Hematopoietic multipotent progenitor cell treated with erythropoietin and hydrocortisone succinate and interleukin-3 and kit ligand, for 6 days (in vitro differentiated cells): ENCODE measurements at places on chromosomes 5 and 9.

GRCh38 chr5:154758493-154758892 is 3.3 kb downstream of the LARP1 start:
- DNase-seq: no peak

GRCh38 chr5:161546095-161546469 is 443 bp downstream of the GABRB2 start:
- no peak for DNase-seq

- no peak for DNase-seq
Observed at GRCh38 chr5:147750065-147750464, 32.5 kb downstream of the JAKMIP2 start.

DNA sequence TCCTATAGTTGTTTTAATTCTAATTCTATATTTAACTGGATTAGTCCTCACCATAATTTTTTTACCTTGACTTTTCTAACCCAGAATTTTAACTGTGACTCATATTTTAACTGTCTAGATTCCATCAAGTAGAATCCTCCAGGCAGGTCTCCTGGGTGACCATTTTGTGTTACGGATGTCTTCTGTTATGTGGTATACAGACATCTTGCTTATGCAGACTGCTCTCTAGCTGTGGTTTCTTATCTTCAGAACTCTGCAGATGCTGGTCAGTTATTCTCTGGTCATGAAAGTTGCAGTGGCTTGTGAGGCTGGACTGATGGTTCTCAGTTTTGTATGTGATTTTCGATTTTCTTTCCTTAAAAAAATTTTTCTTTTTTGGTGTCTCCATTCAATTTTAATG is 139.4 kb downstream of the ATG10 start:
- DNase-seq: peak; percentile 86

DNA sequence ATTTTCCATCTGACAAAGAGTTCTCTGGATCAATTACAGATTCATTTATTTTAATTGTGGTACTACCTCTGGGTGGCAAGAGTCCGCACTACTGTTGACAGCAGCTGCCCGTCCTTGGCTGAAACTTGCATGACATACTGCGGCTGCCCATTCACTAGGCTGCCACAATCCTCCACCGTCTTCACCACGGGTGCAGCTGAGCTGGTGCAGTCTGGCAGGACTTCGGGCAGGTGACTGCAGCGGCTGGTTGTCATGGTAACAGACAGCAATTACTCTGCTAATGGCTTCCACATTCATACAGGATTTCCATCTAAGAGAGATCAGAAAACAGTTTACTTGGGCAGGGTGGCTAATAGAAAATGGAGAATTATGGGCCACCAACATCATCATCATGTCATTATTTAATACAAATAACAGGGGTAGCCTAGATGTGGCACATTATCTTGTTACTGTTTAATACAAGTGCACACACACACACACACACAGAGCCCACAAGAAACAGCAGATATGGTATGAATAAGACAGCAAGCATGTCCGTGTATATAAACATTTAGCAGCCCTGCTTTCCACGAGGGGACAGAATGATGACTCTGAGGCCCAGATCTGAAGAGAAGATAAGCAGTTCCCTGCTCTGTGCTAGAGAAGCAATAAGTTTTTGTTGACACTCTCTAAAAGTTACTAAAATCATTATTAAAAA is 112.3 kb downstream of the MARCHF3 start:
- peak; percentile 44 for DNase-seq

GRCh38 chr5:176927562-176927961 is 28.4 kb upstream of the HK3 start:
- no peak for DNase-seq

DNA sequence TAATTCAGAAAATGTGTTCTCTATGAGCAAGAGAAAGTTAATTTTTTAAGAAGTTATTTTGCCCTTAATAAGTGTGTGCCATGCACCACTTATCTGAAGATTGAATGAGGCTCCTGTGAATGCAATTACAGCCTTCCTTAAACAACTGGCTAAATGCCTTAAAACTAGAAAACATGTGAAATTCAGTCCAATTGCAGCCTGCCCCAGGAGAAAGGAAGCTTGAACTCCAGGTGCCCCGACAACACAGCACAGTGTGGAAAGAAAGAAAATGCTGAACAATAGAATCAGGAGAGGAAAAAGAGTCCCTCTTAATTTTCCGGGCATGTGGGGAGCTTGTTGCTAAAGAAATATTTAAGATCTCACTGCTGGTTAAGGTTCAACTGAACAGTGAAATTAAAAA is 8.8 kb downstream of the LHFPL2 start:
- DNase-seq: no peak

DNA sequence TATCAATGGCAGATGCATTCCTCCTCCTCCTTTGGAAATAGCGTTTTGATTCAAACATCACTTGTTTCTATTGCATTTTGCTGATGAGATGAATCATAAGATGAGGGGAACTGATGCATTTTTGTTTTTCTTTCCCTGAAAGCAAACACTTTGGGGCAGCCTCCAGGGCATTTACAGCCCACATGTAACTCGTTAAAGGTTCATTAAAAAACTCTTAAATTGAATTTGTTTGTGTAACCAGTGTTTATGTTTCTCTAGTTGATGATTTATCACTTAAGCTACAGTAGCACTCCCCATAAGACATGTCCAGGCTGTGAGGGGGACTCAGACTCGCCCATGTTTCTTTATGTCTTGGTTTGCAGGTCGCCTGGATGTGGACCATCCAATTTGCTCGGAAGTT is 246.1 kb upstream of the ANKH start:
- DNase-seq: no peak

- no peak for DNase-seq
Observed at GRCh38 chr5:93252165-93252564, 328.9 kb downstream of the NR2F1-AS1 start.

DNA sequence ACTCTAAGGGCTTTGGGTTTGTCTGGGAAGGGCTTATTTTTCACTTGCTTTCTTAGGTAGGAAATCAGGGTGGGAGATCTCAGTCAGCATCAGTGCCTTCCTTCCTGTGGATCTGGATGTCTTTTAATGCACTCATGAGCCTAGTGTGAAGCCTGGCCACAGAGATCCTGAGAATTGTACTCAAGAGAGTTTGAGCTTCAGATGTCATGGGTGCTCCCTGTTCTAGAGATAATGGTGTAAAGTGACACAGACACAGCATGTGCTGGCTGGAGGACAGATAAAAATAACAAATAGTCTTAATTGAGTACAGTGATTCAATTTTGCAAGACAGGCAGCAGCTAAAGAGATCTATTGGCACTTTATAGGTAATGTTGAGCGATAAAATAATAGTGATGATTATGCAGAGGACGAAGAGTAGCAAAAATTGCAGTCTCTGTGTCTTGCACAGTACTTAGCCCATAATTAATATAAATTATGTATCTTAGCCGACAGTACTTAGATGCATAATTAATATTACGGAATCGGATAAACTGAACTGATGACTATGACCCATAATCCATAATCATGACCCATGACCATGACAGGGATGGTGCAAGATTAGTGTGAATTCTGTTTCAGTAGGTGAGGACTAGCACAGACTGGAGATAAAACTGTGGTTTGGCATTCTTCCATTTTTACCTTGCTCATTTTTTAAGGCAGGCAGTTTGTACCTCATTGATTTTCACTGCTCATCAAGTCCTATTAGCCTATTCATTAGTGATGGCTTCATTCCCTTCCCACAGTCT is 408.7 kb upstream of the PIK3R1 start:
- DNase-seq: peak; percentile 10

DNA sequence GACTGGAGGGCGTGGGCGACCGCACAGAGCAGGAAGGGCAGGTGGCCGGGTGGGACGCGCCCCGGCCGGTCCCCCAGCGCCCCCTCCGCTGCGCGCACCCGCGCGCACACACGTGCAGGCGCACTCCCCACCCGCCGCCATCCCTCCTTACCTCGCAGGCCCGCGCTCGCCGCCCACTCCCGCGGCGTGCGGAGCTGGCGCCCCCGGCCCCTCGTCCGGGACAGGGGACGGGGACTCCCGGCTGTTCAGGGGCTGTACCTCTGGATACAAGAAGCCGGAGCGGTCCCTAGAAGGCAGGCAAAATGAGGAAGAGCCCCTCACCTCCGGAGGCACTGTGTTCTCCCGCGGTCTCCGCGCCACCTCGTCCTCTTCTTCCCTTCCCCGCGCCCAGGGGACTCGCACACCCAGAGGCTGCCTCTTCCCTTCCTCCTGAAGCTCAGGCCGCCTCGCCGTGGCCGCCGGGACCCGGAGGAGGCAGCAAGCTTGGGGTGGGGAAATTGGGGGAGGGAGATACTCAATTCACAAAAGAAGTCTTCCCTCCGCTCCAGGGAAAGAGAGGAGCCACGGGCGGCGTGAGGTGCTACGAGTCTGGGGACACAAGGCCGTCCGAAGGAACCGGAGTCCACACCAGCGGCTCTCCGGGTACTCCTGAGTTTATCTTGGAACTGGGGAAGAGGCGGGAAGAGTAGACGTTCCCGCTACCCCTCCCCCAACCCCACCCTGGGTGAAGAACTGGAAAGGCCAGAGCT is 1.4 kb upstream of the GABRB2 start:
- no peak for DNase-seq
